ENCODE measurements at places on chromosomes 2 and 18. TPM values are rescaled to one million over a fixed set of nuclear protein-coding genes. Genes with fewer than 3 reads are reported as not detected.

The ARHGAP25 gene
- 5.9 TPM for polyA plus RNA-seq

The LRP1B gene
- polyA plus RNA-seq: 0.23 TPM

The KCNF1 gene
- polyA plus RNA-seq: 0.52 TPM

The MAP2 gene
- polyA plus RNA-seq: 2.9 TPM

The MYO3B gene
- polyA plus RNA-seq: not detected

The GPBAR1 gene
- 3.5 TPM for polyA plus RNA-seq

Data from right cardiac atrium (tissue), 5 donors.